Heart right ventricle (tissue), 16 donors: ENCODE measurements at places on chromosomes 4 and X. TPM values are rescaled to one million over a fixed set of nuclear protein-coding genes. Genes with fewer than 3 reads are reported as not detected.

Gene ARHGAP36
- not detected for total RNA-seq

- H3K4me3 ChIP-seq = no peak overlapping the region
- DNase-seq = no peak
- no peak overlapping the region for H3K27ac ChIP-seq
- H3K4me1 ChIP-seq = no peaks in the 10 kb centered on the region
- H3K36me3 ChIP-seq = no peaks in the 10 kb centered on the region
- H3K27me3 ChIP-seq = no peaks in the 10 kb centered on the region
Observed at GRCh38 chr4:36178484-36178883, 65.8 kb downstream of the ARAP2 start.

DNA sequence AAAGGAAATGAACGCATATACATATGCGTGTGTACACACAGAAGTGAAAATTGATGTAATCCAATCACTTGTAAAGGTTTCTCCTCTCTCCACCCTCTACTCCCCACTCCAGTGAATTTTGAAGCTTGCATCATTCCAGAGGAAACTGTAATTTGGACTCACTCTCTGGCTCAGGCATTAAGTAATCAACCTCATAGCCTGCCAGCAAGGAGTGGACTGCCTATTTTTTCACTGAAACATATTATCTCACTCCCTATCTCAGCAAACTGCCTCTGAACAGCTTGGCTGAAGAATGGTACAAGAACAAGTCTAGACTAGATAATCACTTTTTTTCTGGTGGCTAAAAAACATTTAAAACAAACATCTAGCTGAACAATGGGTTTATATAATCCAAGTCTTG lies 124.2 kb downstream of the C4orf51 start:
- no peaks in the 10 kb centered on the region for H3K36me3 ChIP-seq
- H3K4me3 ChIP-seq = no peak overlapping the region
- DNase-seq = no peak
- no peaks in the 10 kb centered on the region for H3K27me3 ChIP-seq

GRCh38 chr4:151569650-151570049 lies 160.7 kb downstream of the FHIP1A start:
- H3K27ac ChIP-seq = no peak overlapping the region
- no peaks in the 10 kb centered on the region for H3K4me1 ChIP-seq
- no peaks in the 10 kb centered on the region for H3K36me3 ChIP-seq
- DNase-seq = peak; percentile 31
